ENCODE measurements at places on chromosomes 16 and 17. TPM values are rescaled to one million over a fixed set of nuclear protein-coding genes. Genes with fewer than 3 reads are reported as not detected.

The PPP4C gene
- total RNA-seq, result 36.7 TPM

The SOX15 gene
- 5.4 TPM for total RNA-seq

The ABCA8 gene
- total RNA-seq, result 81.8 TPM

The KRTAP2-2 gene
- total RNA-seq, result not detected

The TPPP3 gene
- 42.0 TPM for total RNA-seq

The SPAG7 gene
- 113 TPM for total RNA-seq

The UMOD gene
- not detected for total RNA-seq

The MT1A gene
- total RNA-seq, result 8.9 TPM

The TBC1D3C gene
- not detected for total RNA-seq

The MEOX1 gene
- total RNA-seq, result 4.7 TPM

The MT3 gene
- 2.0 TPM for total RNA-seq

The AOC2 gene
- 0.53 TPM for total RNA-seq

The HES7 gene
- total RNA-seq, result 0.62 TPM

The YPEL2 gene
- total RNA-seq, result 23.3 TPM

The EIF5A gene
- 259 TPM for total RNA-seq

The SCIMP gene
- total RNA-seq, result 1.9 TPM

The SOCS3 gene
- 12.0 TPM for total RNA-seq

Measured in right cardiac atrium (tissue), 5 donors.